ENCODE measurements at places on chromosomes 16 and 17. TPM values are rescaled to one million over a fixed set of nuclear protein-coding genes. Genes with fewer than 3 reads are reported as not detected.

Gene OR1A1
- total RNA-seq = not detected

Gene ZP2
- total RNA-seq = not detected

Gene CSH2
- not detected for total RNA-seq

Gene IGFALS
- total RNA-seq = 161 TPM

Gene RPL23
- 797 TPM for total RNA-seq

Gene SNAI3
- total RNA-seq = 0.05 TPM

Gene OTOA
- 0.05 TPM for total RNA-seq

Gene MLKL
- total RNA-seq = 7.6 TPM

Gene CASKIN1
- total RNA-seq = 0.09 TPM

Gene NTN1
- total RNA-seq = 0.14 TPM

Gene LRRC36
- 0.08 TPM for total RNA-seq

Gene VPS4A
- total RNA-seq = 15.2 TPM

Gene HIC1
- total RNA-seq = 4.8 TPM

Gene FAM20A
- 14.9 TPM for total RNA-seq

Gene RHBDL3
- total RNA-seq = 0.05 TPM

Gene RUNDC1
- total RNA-seq = 8.1 TPM

Gene ANKRD11
- 55.1 TPM for total RNA-seq

Gene CUEDC1
- total RNA-seq = 3.2 TPM

Gene RRAD
- total RNA-seq = 0.50 TPM

Gene SLFN14
- 23.7 TPM for total RNA-seq

Gene SDR42E1
- 6.5 TPM for total RNA-seq

Gene SUPT4H1
- total RNA-seq = 23.3 TPM

Gene ITGAD
- total RNA-seq = 2.0 TPM

Gene CCDC200
- not detected for total RNA-seq

Gene ADAM11
- 0.08 TPM for total RNA-seq

Gene CCT6B
- 1.9 TPM for total RNA-seq

Gene CHD3
- 14.4 TPM for total RNA-seq

Gene KRTAP9-2
- total RNA-seq = not detected

Gene OR1F1
- total RNA-seq = not detected

Gene SHCBP1
- total RNA-seq = 0.25 TPM

Gene SPATA22
- total RNA-seq = 0.42 TPM

Gene GGT6
- total RNA-seq = 0.19 TPM

Gene ITGB3
- total RNA-seq = 4.8 TPM

Gene TXNDC11
- total RNA-seq = 61.1 TPM

Gene SLC5A10
- 0.23 TPM for total RNA-seq

Gene C16orf92
- total RNA-seq = not detected

Gene KCNJ18
- not detected for total RNA-seq

Gene OR3A2
- total RNA-seq = not detected

Gene NAA60
- total RNA-seq = 21.3 TPM

Gene KIF2B
- total RNA-seq = not detected

Measured in liver (tissue), 10 donors.